ENCODE measurements at places on chromosomes 5 and 9. TPM values are rescaled to one million over a fixed set of nuclear protein-coding genes. Genes with fewer than 3 reads are reported as not detected.

The LAMC3 gene
- 0.06 TPM for total RNA-seq

The ARSK gene
- 4.3 TPM for total RNA-seq

The ORM2 gene
- total RNA-seq: not detected

The KCNT1 gene
- total RNA-seq: not detected

Measured in activated CD8-positive, alpha-beta memory T cell treated with anti-CD3 and anti-CD28 coated beads, Interleukin-2, amount 10 ng/mL, durations not matched to agents 7 days and 5 days (primary cell).